GM12878 (cell line): ENCODE measurements at places on chromosomes 1 and 21. TPM values are rescaled to one million over a fixed set of nuclear protein-coding genes. Genes with fewer than 3 reads are reported as not detected.

The AMPD2 gene
- 66.5 and 75.9 TPM in 2 replicates for total RNA-seq

The GRHL3 gene
- 0.51 TPM in 2 replicates for total RNA-seq

The EIF3I gene
- 208 and 211 TPM in 2 replicates for total RNA-seq

The RXFP4 gene
- not detected in 2 replicates for total RNA-seq

The PWP2 gene
- total RNA-seq: 2.5 and 2.8 TPM in 2 replicates

The SYT14 gene
- not detected in 2 replicates for total RNA-seq

The TNFSF18 gene
- total RNA-seq: not detected in 2 replicates

The STX12 gene
- total RNA-seq: 24.5 and 29.3 TPM in 2 replicates

The UBXN10 gene
- not detected in 2 replicates for total RNA-seq

The EXO1 gene
- total RNA-seq: 30.4 and 35.0 TPM in 2 replicates

The SPRR2G gene
- total RNA-seq: not detected in 2 replicates

The LCE1D gene
- total RNA-seq: not detected in 2 replicates

The NPPA gene
- not detected in 2 replicates for total RNA-seq

The PTCH2 gene
- 0.87 and 0.96 TPM in 2 replicates for total RNA-seq

The SIK1 gene
- 7.0 and 7.3 TPM in 2 replicates for total RNA-seq

The OR2T11 gene
- total RNA-seq: not detected in 2 replicates

The C1QC gene
- total RNA-seq: 0.64 and 0.74 TPM in 2 replicates
